ENCODE measurements at places on chromosomes 7 and 10. TPM values are rescaled to one million over a fixed set of nuclear protein-coding genes. Genes with fewer than 3 reads are reported as not detected.

GRCh38 chr10:132653721-132654120 lies 116.1 kb downstream of the INPP5A start:
- no peaks in the 10 kb centered on the region for H3K27me3 ChIP-seq
- no peak for DNase-seq
- H3K4me1 ChIP-seq, result no peaks in the 10 kb centered on the region
- no peak overlapping the region for H3K27ac ChIP-seq
- no peaks in the 10 kb centered on the region for H3K36me3 ChIP-seq

HOXA6 gene
- 7.9 TPM for total RNA-seq

C10orf105 gene
- total RNA-seq, result not detected

GRCh38 chr7:157634401-157635147 lies 297.8 kb downstream of the DNAJB6 start:
- H3K4me3 ChIP-seq, result no peak overlapping the region
- H3K27me3 ChIP-seq, result peaks cover 4% of the 10 kb centered on the region
- no peak for DNase-seq
- no peak overlapping the region for H3K27ac ChIP-seq
- no peaks in the 10 kb centered on the region for H3K36me3 ChIP-seq

DNA sequence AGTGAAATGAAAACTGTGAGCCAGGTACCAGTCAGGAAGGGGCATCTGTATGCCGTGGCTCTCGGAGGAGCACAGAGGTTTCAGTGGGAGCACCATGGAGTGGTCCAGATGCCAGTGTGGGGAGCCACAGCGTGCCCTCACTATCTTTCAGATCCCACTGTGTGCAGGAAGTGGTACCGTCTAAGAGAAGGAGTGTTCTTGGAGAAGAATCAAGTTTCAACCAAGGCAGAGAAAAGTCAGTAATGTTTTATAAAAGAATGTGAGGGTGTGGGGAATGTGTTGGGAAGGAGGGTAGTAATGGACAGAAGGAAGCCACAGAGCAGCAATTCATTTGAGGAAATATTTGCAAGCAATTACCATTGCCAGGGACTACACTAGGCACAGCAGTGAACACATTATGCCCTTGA lies 35.6 kb downstream of the PRKAR2B start:
- H3K27ac ChIP-seq, result no peak overlapping the region
- no peak overlapping the region for H3K4me3 ChIP-seq
- H3K36me3 ChIP-seq, result no peaks in the 10 kb centered on the region
- no peaks in the 10 kb centered on the region for H3K4me1 ChIP-seq

DNA sequence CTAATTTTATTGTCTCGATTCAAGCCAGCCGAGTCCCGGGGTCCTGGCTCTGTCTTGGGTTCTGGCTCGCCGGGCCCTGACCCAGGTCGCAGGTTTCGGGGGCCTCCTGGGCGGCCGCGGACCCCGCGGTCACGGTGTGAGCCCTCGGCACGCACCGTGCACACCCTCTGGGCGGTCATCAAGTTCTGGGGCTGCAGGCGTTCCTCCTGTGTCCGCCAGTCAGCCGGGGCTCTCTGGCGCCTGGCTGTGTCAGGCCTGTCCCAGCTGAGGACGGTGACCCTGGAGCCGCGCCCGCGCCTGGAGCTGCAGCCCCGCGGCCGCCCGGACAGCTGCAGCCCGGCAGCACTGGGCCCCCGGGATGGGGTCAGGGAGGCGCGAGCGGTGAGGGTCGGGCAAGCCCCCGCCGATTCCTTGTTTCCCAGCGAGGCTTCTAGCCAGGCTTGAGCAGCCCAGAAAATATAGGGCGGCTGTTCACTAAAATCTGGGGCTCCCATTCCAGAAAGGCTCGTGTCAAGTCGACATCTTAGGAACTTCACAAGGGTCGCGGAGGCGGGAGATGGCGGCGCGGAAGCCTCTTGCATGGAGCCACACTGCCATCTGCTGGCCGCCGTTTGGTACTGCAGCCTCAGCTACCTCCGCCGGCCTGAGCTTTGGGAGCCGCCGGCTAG lies 4.2 kb upstream of the HOXA7 start:
- H3K27me3 ChIP-seq, result peaks cover 6% of the 10 kb centered on the region
- peak overlapping the region; percentile 91 for H3K27ac ChIP-seq
- H3K36me3 ChIP-seq, result no peaks in the 10 kb centered on the region
- H3K4me3 ChIP-seq, result peak overlapping the region; percentile 57
- peak; percentile 91 for DNase-seq

EPO gene
- total RNA-seq, result not detected

ZNF316 gene
- total RNA-seq, result 21.4 TPM

CCL24 gene
- total RNA-seq, result not detected

DNA sequence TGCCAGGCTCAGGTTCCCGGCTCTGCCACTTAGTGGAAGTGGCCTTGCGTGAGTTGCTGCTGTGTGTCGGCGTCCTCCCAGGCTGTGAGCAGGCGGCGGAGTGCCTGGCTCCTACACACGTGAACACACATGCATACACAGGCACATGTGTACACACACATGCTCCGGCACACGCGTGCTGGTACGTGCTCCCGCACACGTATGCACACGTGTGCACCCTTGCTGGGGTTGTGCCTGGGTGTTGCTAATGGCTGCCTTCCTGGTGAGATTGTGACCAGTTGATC lies 107.6 kb downstream of the INPP5A start:
- peak; percentile 42 for DNase-seq
- H3K4me3 ChIP-seq, result no peak overlapping the region
- no peaks in the 10 kb centered on the region for H3K36me3 ChIP-seq
- no peak overlapping the region for H3K27ac ChIP-seq
- no peaks in the 10 kb centered on the region for H3K4me1 ChIP-seq

VWA2 gene
- total RNA-seq, result 0.48 TPM

HOGA1 gene
- 2.3 TPM for total RNA-seq

FZD8 gene
- 3.0 TPM for total RNA-seq

- no peaks in the 10 kb centered on the region for H3K36me3 ChIP-seq
- no peaks in the 10 kb centered on the region for H3K27me3 ChIP-seq
- H3K4me3 ChIP-seq, result no peak overlapping the region
- no peak overlapping the region for H3K27ac ChIP-seq
- DNase-seq, result peak; percentile 44
These were observed 89.9 kb downstream of the ADCY1 start for GRCh38 chr7:45663965-45664633.

DNA sequence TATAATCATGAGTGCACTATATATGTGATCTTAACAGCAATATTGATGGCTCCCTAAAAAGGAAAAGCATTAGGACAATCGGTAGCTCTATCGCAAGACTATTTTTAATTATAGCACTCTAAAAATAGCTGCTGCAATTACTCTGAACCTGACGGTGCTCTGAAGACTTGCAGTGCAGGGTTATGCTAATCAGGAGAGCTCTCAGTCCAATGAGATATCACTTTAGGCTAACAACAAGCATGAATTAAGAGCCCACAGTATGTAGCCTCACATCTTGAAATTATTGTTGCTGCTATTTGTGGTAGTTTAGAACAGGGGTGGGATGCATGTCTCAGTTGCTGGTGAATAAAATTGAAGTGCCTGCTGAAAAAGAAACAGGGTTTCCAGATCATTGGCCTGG lies 515.8 kb upstream of the AKR1E2 start:
- no peaks in the 10 kb centered on the region for H3K27me3 ChIP-seq
- H3K27ac ChIP-seq, result no peak overlapping the region
- no peak for DNase-seq
- no peaks in the 10 kb centered on the region for H3K36me3 ChIP-seq
- no peak overlapping the region for H3K4me3 ChIP-seq
- no peaks in the 10 kb centered on the region for H3K4me1 ChIP-seq

GPR26 gene
- not detected for total RNA-seq

CALHM3 gene
- total RNA-seq, result not detected

- no peaks in the 10 kb centered on the region for H3K36me3 ChIP-seq
- no peaks in the 10 kb centered on the region for H3K4me1 ChIP-seq
- H3K4me3 ChIP-seq, result no peak overlapping the region
- no peak overlapping the region for H3K27ac ChIP-seq
These were observed 129.2 kb downstream of the ADCY1 start for GRCh38 chr7:45703373-45703821.

FAM25C gene
- total RNA-seq, result not detected

CTAGE8 gene
- 4.3 TPM for total RNA-seq

ODAD2 gene
- total RNA-seq, result 0.33 TPM

GRCh38 chr10:43392748-43393147 lies 16.2 kb downstream of the HNRNPF start:
- no peak overlapping the region for H3K4me3 ChIP-seq
- H3K27ac ChIP-seq, result no peak overlapping the region
- no peaks in the 10 kb centered on the region for H3K4me1 ChIP-seq
- H3K36me3 ChIP-seq, result no peaks in the 10 kb centered on the region
- no peak for DNase-seq

- H3K4me3 ChIP-seq, result no peak overlapping the region
- no peak for DNase-seq
- H3K4me1 ChIP-seq, result no peaks in the 10 kb centered on the region
These were observed 777.7 kb downstream of the LRMDA start for GRCh38 chr10:76209135-76209534.

DNA sequence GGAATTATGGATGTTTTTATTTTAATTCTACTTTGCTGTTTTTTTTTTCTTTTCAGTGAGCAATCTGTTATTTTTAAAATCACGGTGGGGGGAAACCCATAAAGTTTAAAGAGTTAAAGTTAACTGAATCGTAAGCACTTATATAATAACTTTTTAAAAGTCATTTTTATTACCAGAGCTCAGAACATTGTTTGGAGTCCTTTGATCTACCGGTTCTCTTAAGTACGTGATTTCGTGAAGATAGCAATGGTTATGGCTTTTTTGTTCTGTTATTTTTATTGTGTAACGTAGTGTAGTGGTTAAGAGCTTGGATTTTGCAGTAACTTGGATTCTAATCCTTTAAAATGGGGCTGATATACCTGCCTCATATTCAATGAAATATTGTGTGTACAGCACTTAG lies 57.4 kb downstream of the NHLRC2 start:
- no peak for DNase-seq
- H3K27ac ChIP-seq, result no peak overlapping the region
- no peak overlapping the region for H3K4me3 ChIP-seq
- no peaks in the 10 kb centered on the region for H3K36me3 ChIP-seq
- no peaks in the 10 kb centered on the region for H3K4me1 ChIP-seq
- no peaks in the 10 kb centered on the region for H3K27me3 ChIP-seq

UCN3 gene
- total RNA-seq, result not detected

DNA sequence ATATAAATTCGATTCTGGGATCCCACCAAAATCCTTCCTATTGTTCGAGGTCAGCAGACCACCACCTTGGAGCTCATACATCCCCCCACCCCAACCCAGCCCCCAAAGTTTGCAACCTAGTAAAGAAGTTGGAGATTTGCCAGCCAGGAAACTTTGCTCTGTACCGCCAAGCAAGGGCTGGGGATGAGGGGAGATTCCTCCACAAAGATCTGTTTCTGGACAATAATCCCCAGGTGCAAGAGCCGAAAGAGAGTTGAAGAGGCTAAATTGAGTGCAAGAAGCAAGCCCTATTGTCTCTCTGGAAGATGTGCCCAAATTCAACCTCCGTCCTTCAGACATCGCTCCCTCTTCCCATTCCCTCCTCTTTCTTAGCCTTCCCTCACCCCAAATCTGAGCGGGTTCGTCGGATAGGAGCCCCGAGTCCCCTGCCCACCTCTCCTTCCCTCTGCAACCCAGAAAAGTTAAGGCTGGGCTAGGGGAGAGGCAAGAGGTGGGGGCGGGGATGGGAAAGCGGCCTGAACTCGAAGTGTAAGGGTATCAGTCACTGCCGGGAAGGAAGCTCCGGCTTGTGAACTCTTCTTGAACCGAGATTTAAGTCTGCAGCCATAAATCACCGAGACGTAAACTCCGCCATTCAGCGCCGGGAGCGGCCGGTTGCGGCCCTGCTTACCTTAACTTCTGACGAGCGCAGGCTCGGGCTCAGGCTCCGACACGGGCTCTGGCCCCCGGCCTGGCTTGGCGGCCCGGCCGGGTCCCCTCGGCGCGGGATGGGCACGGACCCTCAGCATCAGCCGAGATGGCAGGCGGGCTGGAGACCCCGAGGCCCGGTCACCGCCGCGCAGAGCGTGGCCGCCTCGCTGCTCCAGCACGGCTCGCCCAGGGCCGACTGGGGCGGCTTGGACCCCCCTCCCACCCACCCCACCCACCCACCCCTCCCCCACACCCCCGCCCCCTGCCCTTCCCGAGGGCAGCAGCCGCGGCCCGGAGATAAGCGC lies 10.8 kb upstream of the HOXA2 start:
- DNase-seq, result peak; percentile 23
- H3K27ac ChIP-seq, result peak overlapping the region; percentile 100
- peak overlapping the region; percentile 73 for H3K4me3 ChIP-seq

GRCh38 chr10:132554991-132555647 lies 17.5 kb downstream of the INPP5A start:
- no peaks in the 10 kb centered on the region for H3K36me3 ChIP-seq
- no peaks in the 10 kb centered on the region for H3K4me1 ChIP-seq
- no peak overlapping the region for H3K27ac ChIP-seq
- no peak overlapping the region for H3K4me3 ChIP-seq

GBX1 gene
- total RNA-seq, result not detected

DPP6 gene
- total RNA-seq, result 0.98 TPM

DNA sequence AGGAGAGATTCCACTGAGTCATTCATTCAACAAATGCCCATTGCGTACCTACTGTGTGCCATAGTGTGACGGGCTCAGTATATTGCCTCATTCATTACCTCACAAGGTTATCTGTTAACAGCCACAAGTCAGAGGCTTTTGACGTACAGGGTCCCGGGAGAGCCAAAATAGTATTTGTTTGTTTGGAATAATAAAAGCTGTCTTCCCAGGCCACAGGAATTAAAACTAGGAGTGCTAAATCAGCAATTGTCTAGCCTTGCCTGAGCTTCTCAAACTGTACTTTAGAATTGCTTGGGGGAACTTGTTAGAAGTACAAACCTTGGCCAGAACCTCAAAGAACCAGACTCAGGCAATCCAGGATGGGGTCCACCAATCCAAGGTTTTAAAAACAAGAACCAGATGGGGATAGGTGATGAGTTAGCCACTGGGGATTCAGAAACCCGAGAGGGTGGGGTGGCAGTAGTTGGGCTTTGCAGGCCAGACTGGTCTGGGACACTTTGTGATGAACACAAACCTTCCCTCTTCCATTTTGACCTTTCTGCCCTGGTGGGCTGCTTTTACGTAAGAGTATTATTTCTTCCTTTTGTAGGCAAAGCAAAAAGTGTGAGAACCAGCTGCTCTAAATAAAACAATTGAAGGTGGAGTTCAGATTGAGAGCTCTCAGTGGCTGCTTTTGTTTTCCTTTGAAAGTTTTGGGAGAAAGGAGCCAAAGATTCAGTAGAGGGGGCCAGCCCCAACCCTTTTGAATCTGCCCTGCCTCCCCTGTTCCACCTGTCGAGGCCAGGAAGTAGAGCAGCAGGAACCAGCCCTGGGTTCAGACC lies 113.0 kb upstream of the ANLN start:
- H3K4me1 ChIP-seq, result no peaks in the 10 kb centered on the region
- no peaks in the 10 kb centered on the region for H3K27me3 ChIP-seq
- no peak for DNase-seq
- H3K4me3 ChIP-seq, result no peak overlapping the region

- no peaks in the 10 kb centered on the region for H3K4me1 ChIP-seq
- H3K27ac ChIP-seq, result peak overlapping the region; percentile 40
- no peak for DNase-seq
- no peaks in the 10 kb centered on the region for H3K36me3 ChIP-seq
- H3K4me3 ChIP-seq, result no peak overlapping the region
- H3K27me3 ChIP-seq, result no peaks in the 10 kb centered on the region
These were observed 204.4 kb downstream of the CXCL12 start for GRCh38 chr10:44180321-44181168.

- no peaks in the 10 kb centered on the region for H3K27me3 ChIP-seq
- no peak for DNase-seq
- no peak overlapping the region for H3K4me3 ChIP-seq
- no peak overlapping the region for H3K27ac ChIP-seq
- H3K4me1 ChIP-seq, result no peaks in the 10 kb centered on the region
These were observed 563.9 kb upstream of the ADARB2 start for GRCh38 chr10:2301227-2301626.

GRCh38 chr10:52617346-52617745 lies 155.2 kb downstream of the MBL2 start:
- H3K27ac ChIP-seq, result no peak overlapping the region
- H3K4me1 ChIP-seq, result no peaks in the 10 kb centered on the region
- no peak overlapping the region for H3K4me3 ChIP-seq
- no peaks in the 10 kb centered on the region for H3K36me3 ChIP-seq
